CD4-positive, alpha-beta T cell treated with Interleukin-21 for 1 hour (primary cell): ENCODE measurements at places on chromosomes 7 and 10.

- DNase-seq = no peak
Measured at GRCh38 chr7:107503687-107504086, 33.8 kb downstream of the GPR22 start.

DNA sequence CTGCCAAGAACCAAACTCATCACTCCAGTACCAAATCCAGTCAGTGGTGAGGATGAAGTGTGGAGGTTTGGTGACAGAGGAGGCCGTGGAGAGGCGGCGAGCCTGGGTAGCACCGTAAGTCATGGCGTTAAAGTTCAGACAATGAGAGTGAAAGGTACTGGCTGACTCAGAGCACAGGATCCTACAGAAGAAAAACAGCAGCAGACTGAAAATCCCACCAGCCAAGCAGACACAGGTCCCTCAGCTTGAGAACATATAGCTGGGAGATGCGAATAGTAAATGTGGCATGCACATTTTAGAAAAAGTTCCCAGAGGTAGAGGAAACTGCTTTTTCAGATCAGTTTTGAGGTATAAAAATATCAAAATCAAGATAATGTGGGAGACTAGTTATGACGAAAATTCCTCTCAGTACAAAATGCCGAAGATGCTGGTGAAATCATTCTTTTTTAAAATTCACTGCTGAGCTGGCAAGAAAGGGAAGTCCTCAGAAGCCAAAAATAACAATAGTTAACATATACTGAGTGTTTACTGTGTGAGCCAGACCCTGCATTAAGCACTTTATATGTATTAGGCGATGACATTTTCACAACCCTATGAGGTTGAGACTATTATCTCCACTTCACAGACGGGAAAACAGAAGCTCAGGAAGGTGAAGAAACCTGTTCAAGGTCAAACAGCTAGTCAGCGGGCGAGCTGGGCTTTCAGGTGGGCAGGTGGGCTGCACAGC lies 20.9 kb downstream of the PARP12 start:
- DNase-seq = no peak

DNA sequence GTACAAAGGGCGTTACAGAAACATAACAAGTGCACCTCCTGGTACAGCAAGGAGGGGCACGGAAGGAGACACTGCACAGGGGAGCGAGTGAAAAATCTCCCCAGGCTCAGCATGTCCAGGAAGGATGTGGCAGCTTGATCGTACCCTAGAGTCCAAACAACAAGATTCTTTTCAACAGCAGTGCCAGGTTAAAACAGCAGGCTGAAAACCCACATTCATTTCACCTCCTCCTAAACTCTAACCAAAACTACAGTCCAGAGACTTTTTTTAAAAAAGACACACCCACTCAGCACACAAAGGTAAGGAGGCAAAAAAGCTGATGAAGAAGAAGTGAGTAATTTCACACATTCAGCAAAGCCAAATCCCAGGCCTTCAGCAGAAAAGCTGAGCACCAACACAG lies 138.8 kb downstream of the SFMBT2 start:
- peak; percentile 43 for DNase-seq

DNA sequence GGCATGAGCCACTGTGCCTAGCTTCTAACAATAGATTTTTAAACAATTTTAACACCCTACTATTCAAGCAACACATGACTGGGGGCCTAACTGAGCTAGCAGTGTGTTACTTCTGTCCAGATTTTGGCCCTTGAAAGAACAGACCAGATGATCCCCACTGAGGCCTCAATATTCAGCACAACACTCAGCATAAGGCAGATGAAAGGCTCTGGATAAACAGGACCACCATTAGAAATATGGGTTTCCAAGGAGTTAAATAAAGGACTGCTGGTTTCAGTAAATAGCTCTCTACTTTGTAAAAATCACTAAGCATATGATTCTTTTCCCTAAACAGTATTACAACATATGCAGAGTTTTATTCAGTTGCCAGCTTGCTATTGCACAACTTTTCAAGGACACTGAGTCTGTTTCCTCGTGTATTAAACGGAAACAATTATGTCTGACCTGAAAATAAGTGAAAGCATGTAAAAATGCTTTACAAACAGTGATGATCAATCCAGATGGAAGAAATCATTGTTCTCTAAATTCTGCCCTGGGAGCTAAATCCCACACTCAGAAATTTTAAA lies 23.8 kb upstream of the FZD1 start:
- DNase-seq = no peak

GRCh38 chr7:66033471-66034385 lies 41.9 kb upstream of the ASL start:
- DNase-seq = peak; percentile 5

DNA sequence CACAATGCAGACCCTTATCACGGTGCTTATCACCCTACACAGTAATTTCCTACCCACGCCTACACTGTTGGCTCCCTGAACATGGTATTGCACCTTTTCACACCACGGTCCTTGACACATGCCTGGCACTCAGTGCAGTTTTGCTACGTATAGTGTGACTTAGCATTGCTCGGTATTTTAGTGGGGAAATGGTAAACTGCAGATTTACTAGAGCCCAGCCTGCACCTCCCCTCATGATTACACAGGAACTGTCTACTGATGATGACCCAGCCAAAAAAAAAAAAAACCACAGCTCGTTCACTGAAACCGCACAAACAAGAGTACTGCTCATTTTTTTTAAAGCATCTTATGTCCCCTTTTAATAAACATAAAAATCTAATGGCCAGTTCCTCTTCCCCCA lies 124.2 kb upstream of the ZNF746 start:
- peak; percentile 43 for DNase-seq

DNA sequence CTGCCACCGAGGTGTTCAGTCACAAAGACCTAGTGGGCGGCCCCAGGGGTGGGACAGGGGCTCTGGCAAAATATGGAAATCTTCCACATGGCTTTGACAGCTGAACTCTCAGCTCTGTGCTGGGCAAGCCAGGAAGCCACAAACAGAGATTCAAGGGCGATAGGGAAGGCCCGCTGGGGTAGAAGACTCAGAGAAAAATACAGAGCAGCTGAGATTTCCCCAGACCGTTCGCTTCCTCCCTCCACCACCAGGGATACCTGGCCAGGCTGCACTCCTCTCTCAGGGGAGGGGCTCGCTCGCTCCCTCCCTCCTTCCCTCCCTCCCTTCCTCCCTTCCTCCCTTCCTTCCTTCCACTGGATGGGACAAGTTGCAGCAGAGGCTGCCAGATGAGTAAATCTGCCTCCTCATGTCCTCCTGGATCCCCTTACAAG lies 260.5 kb downstream of the PRPF18 start:
- no peak for DNase-seq

DNA sequence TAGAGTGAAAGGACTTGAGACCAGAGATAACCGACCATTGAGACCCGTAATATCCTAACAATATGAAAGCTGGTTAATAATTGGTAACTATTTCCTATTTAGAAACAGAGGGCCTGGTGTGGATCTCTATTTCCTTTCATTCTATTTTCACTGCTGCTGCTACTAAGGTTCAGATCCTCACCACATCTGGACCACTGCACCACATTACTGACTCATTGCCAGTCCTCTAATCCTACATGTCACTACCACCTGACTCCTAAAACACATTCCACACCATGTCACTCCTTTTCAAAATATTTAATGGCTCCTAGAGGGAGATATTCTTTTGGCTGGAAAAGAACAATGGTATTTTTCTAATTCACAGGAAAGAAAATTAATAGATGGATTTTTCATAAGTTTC lies 6.4 kb downstream of the USP54 start:
- no peak for DNase-seq

GRCh38 chr10:62022830-62023229 lies 121.3 kb downstream of the ARID5B start:
- no peak for DNase-seq

DNA sequence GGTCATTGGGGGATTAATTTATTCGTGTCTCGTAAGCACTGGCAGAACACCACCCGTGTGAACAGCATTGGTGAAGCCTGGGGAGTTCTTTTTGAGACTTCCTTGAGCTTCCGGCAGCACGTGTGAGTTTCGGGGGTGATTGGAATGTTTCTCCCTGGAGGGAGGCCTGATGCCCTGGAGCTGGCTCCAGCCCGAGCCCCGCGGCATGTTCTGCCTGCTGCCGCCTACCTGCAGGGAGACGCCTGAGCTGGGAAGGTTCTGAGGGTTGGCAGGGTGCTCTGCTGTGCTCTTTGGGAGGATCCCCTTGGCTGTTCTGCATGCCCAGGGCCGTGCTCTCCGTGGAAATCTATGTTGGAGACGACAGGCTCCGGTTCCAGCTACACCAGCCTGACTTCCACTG lies 159.3 kb downstream of the MGMT start:
- no peak for DNase-seq

DNA sequence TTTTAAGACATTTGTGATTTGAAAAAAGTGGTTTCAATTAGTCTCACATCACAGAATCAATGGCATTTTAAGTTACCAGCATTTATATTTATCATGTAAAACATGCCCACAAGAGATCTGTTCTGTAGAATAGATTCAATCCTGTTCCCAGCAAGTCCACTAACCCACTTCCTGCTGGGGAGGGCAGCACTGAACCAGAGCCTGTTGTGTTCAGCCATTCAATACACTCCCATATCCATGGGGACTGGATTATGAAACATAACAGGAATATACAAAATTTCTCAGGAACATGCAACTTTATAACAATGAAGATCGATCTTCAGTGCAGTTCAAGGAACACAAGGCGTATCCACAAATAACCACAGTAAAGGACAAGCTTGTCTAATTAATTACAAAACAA lies 24.4 kb upstream of the ANK3 start:
- no peak for DNase-seq

DNA sequence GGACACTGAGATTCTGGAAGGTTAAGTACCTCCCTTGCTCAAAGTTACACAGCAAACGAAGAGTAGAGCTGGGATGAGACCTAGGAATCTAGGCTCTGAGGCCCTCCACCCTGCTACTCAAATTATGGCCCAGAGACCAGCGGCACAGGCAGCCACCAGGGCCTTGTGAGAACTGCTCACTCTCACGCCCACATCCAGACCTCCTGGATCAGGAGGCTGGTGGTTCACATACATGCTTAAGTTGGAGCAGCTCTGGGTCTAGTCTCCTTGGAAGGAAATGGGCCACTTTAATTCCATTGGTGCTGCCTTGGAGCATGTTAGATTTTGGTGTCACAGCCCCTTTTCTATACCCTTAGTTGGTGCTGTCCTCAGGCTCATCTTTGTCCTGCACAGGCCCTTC lies 41.9 kb downstream of the ADRA2A start:
- no peak for DNase-seq
